ENCODE measurements at places on chromosomes 16 and 17.

GRCh38 chr16:78972006-78972405, 628.5 kb downstream of the MAF start:
- no peak for DNase-seq

DNA sequence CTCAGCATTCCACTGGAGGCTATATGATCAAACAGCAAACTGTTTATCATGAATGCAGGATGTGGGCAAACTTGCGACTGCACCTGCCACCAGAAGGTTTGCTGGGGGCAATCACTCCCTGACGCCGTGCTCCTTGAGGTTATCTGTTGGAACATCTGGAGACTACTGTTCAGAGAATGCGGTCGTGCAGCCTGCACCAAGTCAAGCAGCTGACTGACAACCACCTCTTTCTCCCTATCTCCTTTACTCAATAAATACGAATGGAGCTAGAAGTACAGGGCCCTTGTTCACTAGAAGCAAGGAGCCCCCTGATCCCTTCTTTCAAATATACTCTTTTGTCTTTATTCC, 2101.2 kb downstream of the TP53TG3F start:
- no peak for DNase-seq

- no peak for DNase-seq
Measured at GRCh38 chr17:13671341-13671740, 69.6 kb upstream of the HS3ST3A1 start.

DNA sequence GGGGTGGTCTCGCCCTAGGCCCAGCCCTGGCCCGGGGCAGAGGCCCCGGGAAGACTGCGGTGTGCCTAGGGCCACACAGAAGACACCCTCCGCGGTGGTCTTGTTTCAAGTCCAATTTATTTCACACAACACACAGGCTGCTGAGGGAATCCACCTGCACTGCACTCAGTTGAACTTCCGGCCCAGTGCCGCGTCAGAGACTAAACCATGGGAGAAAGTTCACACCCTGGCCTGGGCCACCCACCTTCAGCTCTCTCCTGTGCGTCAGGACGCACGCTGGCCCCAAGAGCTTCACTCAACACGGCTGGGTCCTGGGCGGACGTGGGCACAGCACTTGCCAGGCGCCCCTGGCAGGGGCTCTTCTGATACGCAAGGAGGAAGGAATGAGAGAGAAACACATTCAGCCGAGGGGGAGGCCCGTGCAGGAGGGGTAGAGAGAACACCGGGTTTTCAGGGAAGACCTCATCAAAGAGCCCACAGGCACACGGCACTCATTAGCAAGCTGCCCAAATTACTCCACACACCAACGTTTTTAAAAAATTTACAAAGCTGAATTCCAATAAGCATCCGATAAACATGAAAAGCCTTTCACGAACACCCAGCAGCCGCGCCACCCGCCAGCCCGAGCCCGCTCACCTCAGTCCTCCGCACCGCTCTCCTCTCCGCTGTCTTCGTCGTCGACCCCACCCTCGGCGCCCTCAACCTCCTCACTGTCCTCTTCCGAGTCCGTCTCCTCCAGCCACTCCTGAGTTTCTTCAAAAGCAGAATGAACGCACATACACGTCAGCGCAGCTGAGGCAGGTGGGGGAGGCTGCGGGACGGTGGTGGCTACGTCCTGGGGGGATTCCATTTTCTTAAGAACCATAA, 57.8 kb downstream of the KLHDC4 start:
- DNase-seq: no peak

- DNase-seq: no peak
Measured at GRCh38 chr17:48567209-48567608, 10.9 kb downstream of the HOXB4 start.

DNA sequence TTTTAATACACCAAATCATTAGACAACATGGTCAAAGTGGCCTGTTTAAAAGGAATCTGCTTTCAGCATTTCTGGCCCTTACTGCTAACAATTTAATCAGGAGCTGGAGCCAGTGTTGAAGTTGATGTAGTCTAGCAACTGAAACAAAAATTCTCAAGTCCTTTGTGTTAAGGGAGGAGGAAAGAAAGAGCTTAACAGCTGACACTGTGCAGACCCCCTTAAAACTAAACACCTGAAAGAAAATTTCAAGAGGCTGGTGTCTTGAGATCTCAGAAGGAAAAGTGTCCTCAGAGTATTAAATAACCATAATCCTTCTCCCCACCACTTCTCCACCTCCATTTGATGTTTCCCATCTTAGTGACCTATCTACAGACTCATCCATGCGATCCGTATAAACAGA, 232.1 kb downstream of the FTO start:
- DNase-seq: no peak

- DNase-seq: no peak
Measured at GRCh38 chr16:87431926-87432325, 39.8 kb downstream of the MAP1LC3B start.

DNA sequence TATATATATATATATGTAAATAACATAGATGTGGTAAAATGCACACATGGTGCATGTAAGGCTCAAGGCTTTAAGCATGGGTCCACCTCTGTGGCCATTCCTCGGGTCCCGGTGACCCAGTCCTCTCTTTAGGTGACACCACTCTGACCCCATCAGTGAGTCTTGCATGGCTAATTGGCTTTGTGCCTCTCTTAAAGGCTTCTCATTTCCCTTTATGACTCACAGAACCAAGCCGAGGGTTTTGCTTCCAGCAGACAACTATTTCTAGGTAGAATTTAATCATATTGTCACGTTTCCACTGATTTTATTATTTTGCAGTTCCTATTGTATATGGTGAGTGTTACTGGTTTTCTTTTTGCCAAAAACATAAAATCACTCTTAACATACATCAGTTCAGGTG, 59.7 kb downstream of the PLCG2 start:
- no peak for DNase-seq

DNA sequence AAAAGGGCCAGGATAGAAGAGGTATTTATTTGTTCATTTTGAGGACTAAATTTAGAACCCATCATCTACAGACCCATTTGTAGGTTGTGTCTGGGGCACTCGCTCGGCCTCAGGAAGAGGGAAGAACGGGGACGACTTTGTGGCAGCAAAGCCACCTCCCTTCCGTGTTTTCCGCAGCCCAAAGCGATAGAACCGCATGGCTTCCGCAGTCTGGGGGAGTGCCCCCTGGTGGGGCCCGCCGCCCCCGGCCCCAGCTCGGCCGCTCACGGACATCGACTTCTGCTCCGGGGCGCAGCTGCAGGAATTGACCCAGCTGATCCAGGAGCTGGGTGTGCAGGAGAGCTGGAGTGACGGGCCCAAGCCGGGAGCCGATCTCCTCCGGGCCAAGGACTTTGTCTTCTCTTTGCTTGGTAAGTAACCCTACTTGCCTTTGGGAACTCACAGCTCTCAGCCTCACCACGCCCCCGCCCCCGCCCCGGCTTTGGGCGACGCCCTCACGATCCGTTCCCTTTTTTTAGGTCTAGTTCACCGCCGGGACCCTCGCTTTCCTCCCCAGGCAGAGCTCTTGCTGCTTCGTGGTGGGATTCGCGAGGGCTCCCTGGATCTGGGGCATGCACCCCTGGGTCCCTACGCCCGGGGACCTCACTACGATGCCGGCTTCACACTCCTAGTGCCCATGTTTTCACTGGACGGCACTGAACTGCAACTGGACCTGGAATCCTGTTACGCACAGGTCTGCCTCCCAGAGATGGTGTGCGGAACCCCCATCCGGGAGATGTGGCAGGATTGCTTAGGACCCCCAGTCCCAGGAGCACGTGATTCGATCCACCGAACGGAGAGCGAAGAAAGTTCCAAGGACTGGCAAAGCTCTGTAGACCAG, 681 bp downstream of the TMEM102 start:
- no peak for DNase-seq
